ENCODE measurements at places on chromosomes 1 and 21.

DNA sequence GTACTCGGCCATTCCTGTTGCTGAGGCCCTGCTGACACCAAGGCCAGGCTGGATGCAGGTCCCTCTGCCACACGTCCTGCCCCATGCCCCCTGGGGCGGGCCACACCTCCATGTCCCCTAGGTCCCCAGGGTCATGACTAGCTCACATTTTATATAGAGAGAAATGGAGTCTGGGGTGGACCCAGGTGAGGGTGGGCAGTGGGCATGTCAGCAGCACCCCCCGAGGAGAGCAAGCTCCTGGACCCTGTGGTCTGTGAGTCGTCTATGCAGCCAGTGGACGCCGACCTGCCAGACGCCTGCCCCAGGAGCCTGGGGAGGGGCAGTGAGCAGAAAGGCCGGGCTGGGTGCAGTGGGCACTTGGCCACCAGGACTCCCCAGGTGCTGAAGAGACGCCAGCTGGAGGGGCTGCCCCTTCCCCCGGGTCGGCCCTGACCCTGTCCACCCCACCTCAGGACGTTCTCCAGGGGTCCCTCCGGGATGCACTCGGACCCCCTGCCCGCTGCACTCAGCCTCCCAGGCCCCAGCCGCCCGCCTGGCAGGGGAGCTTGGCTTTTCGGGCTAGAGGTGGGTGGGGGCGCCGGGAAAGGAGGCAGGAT lies 15.9 kb downstream of the SAMD11 start:
- DNase-seq = no peak

DNA sequence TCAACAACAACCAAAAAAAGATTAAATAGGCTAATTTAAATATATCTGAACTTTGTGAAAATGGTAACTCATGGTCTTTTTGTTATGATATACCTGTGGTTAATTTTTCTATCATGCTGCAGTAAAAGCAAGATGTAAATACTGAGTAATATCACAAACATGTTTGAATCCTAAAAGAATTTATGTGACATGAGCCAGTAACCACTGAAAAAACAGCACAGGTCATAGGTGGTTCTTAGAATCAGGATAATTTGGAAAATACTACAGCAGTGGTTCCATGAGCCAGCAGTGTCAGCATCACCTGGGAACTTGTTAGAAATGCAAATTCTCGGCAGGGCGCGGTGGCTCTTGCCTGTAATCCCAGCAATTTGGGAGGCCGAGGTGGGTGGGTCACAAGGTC lies 4.1 kb downstream of the ATP5IF1 start:
- DNase-seq = no peak

GRCh38 chr1:22216210-22216883 lies 73.5 kb upstream of the WNT4 start:
- DNase-seq = no peak

GRCh38 chr21:23578027-23578426 lies 2029.3 kb downstream of the MRPL39 start:
- DNase-seq = no peak

DNA sequence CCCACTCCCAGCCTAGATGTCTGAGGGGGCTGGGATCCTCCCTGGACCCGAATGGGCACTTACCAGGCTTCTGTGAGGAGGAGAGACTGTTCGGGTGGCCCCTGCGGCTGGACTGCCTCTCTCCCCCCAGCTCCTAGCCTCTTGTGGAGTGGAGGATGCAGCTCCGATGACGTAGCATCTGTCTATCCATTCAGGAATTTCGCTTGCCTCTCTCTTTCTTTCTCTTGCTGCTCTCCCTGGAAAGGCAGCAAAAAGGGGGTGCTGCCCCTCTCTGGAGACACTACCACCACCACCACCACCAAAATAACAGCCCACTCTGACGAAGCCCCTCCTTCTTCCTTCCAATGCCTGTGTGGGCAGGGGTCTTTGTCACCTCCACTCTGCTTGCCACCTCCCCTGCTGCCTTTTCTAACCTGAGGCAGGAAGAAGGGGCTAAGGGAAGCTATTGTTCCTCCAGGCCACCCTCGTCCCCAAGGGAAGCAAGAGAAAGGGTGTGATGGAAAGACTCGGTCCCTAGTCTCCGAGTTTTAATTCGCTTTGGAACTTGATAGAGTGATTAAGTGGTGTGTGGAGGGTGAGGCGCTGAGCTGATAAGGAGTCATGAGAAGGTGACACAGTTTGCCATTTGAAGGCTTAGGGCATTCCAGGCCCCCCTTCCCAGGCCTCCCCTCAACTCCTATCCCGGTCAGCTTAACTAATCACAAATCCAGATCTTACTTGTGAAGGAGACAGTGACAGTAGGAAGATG lies 60.5 kb downstream of the RHBG start:
- DNase-seq = no peak

- DNase-seq = no peak
These were observed 211.8 kb downstream of the MATN1 start for GRCh38 chr1:30511563-30511962.

- DNase-seq = no peak
These were observed 68.1 kb downstream of the RHOU start for GRCh38 chr1:228803421-228803820.

DNA sequence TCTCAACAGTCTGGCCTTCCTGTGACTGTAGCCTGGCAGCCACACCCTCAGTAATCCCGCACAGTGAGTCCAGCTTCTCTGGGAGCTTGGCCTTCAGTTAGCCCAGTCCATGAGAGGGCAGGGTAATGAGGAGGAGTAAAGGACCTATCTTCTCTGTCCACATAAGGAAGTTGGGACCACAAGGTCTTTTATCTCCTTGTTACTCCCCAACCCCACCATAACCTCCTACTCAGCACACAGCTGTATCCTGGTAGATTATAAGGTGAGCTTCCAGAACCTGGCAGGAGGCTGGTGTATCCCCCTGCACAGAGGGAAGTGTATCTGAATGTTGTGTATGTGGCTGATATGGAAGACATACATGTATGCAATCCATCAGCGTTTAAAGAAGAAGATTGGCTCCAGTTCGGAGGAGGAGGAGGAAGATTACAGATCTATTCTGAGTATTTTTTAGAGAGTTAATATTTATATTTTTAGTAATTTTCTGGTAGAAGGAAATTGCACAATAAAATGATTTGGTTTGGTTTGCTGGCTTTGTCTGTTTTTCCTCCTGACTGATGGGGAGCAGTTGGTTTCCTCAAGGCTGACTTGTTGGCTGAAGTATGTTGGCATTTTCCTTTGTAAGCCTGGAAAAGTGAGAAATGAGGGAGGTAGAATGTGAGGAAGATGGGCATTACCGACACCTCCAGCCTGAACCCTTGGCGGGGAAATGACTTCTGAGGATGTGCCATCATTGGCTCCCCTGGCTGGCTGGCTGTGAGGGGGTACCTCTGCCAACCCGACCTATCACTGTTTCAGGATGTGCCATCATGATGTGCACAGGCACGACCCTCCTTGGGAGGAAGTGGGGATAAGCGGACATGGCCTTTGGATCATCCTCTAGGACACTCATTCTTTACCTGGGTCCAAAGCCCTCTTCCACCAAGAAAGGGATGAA lies 5.0 kb downstream of the C1orf226 start:
- no peak for DNase-seq

All from effector CD4-positive, alpha-beta T cell (primary cell).